Neural progenitor cell (in vitro differentiated cells): ENCODE measurements at places on chromosomes 6 and 20.

DNA sequence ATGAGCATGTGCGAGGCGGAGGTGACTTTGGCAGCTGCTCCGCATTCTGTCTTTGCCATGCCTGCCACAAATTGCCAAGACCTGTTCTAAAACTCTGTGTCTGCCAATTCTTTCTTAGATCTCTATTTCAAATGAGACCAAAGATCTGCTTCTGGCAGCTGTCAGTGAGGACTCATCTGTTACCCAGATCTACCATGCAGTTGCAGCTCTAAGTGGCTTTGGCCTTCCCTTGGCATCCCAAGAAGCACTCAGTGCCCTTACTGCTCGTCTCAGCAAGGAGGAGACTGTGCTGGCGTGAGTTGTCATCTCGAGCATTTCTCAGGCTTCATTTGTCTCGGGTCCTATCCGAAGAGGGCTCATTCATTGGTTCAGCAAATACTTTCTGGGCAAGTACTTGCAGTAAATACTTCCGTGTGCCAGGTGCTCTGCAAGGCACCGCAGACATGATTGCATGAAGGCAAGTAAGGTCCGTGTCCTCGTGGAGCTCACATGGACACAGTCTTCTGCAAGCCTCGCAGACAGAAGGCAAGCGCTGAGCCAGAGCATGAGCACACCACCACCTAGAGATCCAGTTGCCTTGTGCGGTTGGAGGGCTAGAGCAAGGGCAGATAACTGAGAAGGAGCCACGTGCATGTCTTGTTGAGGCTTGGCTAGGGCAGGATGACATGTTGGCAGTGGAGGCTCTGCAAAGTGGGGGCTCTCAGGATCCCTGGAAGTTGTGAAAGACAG, 19.7 kb upstream of the MROH8 start:
- DNase-seq = no peak

DNA sequence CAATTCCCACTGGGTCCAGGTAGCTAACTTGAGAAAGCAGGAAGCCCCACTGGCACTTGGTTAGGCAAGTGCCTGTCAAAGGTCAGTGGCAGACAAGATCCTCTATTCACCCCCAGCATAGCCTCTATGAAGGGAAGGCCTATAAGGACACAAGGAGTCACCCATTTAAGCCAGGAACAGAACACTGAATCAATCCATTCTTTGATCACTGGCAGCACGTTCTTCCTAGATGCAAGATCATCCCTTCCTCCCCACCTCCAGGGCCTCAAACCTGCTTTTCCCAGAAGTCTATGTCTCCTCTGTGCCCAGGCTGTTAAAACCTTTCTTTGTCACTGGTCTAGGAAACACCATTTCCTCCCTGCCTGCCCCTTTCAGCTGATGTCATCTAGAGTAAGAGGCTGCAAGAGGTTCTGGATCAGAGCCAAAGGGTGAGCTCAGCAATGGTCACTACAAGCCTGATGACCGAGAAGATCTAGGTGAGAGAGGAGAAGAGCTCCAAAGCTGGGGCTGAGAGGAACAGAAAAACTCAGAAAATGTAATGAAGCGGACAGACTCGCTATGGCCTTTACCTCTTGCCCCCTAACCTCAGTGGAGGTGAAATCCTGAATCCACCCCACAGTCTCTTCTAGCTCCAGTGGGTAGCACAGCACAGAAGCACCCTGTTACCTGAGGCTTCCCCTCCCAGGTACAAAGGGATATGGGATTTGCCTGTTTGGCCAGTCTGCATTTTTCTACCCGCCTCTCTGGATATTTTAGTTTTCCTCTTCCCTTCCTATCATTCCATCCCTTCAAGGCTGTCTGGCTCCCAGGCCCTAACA, 1.8 kb downstream of the GTPBP2 start:
- no peak for DNase-seq

GRCh38 chr6:1094306-1094705, 217.6 kb upstream of the FOXQ1 start:
- no peak for DNase-seq

DNA sequence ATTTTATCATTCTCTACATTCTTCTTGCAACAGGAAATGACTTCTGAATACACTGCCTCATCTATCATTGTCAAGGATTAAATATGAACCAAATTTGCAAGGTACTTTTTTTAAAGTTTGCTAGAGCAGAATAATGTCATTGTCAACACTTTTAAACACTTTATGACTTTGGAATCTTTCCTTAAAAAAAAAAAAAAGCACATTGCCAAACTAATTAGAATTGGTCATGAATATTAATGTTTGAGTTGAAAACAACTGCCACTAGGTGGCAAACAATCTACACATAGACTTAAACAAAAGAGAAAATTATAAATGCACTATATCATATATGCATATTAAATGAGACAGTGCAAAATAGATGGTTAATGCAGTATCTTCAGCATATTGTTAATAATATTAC, 32.5 kb upstream of the TMEM244 start:
- no peak for DNase-seq

- DNase-seq = no peak
These were observed 78.5 kb downstream of the AGPAT4 start for GRCh38 chr6:161195386-161195785.

- no peak for DNase-seq
These were observed 50.0 kb upstream of the NOX3 start for GRCh38 chr6:155505608-155505989.

DNA sequence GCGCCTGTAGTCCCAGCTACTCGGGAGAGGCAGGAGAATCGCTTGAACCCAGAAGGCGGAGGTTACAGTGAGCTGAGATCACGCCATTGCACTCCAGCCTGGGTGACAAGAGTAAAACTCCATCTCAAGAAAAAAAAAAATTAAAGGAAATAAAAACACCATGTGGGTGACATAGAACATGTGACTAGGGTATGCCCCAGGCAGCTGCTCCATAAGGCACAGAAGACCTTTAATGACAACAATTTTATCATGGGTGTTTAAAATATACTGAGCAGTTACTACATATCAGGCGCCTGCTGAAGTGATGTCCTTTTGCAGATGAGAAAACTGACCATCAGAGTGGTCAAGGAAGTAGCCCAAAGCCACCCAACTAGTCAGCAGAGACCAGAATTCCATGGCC, 8.0 kb downstream of the PEDS1 start:
- DNase-seq = no peak

DNA sequence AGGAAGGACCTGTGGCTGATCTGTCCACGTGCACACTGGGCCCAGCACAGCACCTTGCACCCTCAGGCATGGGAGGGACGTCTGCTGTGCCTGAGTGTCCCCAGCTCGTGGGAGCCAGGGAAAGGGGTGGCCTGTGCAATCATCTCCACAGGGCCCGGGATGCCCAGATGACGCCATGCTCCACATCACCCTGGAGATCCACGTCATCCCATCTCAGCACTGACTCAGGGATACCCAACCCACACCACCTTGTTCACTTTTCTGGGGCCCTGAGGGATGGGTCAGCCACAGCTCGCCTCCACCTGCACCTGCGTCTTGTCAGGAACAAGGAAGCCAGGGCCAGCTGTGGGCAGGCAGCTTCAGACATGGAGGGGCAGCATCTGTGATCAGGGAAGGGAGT, 48.2 kb downstream of the RAB44 start:
- no peak for DNase-seq

GRCh38 chr6:87196275-87196842, 41.0 kb downstream of the ZNF292 start:
- DNase-seq = no peak

- DNase-seq = no peak
These were observed 9.1 kb downstream of the BCL2L1 start for GRCh38 chr20:31713312-31714273.

- no peak for DNase-seq
These were observed 188.1 kb upstream of the VGLL2 start for GRCh38 chr6:117077300-117077699.

DNA sequence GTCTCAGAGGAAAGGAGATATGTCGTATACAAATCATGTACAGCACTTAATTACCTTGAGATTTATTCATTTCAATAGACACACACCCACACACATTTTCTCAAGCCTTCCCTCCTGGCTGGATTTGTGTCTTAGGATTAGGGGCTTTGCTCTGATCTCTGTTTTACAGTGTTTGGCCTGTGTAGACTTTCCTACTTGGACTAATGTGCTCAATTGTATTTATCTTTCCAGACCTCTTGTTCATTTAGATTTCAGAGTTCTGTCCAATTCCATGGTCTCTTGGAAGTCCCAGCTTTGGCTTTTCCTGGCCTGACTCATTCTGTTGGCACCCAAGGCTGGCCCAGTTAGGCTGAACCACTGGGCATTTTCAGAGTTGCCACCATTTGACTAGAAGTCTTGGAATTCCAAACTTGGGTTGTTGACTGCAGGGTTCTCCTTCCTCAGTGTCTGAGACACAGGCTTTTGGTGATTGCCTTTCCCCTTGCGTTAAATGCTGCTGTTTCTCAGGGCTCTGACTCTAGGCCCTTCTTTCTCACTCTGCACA, 8.9 kb upstream of the RFPL4B start:
- DNase-seq = no peak

DNA sequence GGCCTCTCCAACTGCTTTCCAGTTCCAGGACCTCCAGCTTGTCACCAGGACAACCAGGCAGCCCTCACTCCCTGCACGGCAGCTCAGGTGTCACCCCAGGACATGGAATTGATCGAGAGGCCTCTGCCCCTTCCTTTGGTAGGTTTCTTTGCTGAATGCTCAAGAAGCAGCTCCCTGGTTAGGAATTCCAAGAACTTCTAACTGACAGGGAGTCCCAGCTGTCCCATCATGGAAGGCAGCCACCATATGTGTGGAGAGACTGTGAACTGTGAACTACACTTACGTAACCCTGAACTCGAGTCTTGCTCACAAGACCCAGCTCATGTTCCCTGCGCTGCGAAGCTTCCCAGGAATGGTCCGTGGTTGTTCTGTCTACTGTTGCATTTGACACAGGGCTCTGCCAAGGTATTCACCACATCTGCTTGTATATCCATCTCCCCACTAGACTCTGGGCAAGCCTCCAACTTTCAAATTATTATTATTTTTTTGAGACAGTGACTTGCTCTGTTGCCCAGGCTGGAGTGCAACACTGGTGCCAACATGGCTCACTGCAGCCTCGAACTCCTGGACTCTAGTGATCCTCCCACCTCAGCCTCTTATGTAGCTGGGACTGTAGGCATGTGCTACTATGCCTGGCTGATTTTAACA, 35.7 kb downstream of the MGME1 start:
- no peak for DNase-seq

DNA sequence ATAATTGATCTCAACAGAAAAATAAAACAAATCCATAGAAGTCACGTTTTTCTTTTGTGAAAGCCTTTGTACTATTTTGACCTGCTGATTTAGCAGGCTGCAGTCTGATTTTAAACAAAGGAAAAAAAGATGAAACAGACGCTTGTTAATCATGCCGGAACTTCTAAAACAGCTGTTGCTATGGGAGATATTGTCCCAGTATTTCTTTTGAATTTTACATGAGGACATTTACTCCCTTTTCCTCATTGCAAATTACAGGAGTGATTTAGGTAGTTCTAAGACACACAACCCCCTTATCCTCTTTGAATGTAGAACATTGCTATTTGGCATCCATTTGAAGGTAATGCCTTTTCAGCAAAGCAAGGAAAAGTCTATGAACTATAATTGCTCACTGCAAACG, 416.1 kb downstream of the BCKDHB start:
- DNase-seq = no peak

GRCh38 chr20:56173438-56173837, 75.1 kb upstream of the MC3R start:
- no peak for DNase-seq

- no peak for DNase-seq
These were observed 37.7 kb downstream of the FRK start for GRCh38 chr6:116022841-116023445.

- DNase-seq = no peak
These were observed 98.7 kb upstream of the LRFN2 start for GRCh38 chr6:40685862-40686261.

GRCh38 chr6:73823046-73823735, 127.2 kb downstream of the CD109 start:
- no peak for DNase-seq

- DNase-seq = peak; percentile 98
These were observed at the start of gene MACROD2 for GRCh38 chr20:13995086-13995665. Gene MACROD2, plus strand, starts transcription at chr20:13995516.

DNA sequence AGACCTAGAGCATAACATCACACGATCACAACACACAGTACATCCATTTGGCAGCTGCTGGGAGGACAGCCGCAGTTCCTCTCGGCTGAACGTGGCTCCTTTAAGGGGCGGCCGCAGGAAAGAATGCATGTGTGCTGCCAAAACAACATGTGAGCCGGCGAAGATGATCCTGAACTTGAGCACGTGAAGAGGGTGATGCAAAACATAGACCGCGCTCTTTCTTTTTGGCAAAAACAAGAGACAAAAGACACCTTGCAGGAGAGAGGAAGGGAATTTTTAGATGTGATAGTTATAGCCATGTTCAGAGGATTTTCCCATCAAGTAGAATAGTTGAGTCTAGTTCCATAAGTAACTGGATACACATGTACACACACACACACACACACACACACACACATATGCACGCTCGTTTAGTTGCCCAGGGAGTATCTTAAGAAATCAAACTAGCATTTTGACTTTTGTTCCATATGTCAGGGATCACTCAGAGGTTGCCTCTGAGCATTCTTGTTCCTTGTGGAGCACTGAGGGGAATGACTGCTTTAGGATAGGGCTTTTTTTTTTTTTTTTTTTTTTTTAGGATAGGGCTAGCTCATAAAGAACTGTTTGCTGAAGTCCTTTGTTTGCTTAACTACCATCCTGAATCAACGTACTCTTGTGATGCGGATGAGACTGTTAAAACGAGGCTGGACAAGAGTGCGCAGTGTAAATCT, 21.7 kb upstream of the RANBP9 start:
- no peak for DNase-seq

GRCh38 chr6:156474507-156475120, 302.6 kb upstream of the ARID1B start:
- no peak for DNase-seq

DNA sequence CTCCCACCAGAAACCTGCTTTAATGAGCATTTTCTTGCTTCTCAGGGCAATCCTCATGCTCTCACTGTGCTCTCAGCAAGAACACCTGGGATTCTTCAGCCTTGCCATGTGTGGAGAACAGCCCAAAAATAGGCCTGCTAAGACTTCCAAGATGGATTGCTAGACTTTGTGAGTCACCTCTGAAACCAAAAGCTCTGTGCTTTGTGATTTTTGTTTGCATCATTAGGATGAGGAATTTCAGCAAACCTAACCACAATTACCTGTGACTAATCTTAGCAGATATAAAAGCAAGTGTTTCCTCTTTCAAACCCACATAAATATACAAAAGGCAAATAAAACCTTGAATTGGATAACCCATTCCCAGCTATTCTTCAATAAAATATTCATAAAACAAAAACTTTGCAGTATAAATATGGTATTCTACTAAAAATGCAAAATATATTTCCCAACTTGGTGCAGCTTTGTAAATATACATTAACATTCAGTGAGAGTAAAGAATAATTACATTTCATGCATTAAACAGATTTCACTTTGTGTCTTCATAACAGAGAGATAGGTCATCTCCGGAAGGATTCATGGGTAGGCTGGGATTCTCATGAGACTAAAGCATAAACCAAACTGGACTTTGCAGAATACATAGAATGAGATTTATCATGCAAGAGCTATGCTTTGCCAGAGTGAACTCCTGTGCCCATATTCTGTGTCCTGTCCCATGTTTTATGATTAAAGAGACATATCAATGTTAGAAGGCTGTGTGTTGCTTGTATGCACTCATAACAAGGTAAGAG, 33.5 kb downstream of the TPBG start:
- no peak for DNase-seq

GRCh38 chr6:113936093-113936934, 34.6 kb downstream of the HDAC2 start:
- peak; percentile 42 for DNase-seq

GRCh38 chr6:157840776-157841175, 17.7 kb downstream of the SNX9 start:
- no peak for DNase-seq
